T-helper 9 cell (primary cell): ENCODE measurements at places on chromosomes 7 and 10.

DNA sequence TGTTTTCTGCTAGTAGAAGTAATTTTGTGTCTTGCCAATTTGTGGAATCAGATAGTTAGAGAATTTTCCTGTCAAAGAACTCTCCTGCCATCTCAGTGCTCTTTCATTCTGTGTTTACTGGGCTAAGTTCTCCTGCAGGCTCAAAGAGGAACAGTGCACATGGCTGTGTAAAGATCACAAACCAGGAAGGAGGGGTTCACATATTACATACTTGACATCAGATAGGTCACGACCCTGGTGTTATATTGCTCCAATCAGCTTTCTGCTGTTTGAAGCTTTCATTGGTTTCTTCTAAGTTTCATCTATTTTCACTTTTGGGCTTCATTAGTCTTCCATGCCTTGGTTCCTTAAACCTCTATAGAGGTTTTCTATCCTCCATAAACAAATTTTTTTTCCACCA lies 13.5 kb upstream of the ELMO1 start:
- DNase-seq = no peak

DNA sequence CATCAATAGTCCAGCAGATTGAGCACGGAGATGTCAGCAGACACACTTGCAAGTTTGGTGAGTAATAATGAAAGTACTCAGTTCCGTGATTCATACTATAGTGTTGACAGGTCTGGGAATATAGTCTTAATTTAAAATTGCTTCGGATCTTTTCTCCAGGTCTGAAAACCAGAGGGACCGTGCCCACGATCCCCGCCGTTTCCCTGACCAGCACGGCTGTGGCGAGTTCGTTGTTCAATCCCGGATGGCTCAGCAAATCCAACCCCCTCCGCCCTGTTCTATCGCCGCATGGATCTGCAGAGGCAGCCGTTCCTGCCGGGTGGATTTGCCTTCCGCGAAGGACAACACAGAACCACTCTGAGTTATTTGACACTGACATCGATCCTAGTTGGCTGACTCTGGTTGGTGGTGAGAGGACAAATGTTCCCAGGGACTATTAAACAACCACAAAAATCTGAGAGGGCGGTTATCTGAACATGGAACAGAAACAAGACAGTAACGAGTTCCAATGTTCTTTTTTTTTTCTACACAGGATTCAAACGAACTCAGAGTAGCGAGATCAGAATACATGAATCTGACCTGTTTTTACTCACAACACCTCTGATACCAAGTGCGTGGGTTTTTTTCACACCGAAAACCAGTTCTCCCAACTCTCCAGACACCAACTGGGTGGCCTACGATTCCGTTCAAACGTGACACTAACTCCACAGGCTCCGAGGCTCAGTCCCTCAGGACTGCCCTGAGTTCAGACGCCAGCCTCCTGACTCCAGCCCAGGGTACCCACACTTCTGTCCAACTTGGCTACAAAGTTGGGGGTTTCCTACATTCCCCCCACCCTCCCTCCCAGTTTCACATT lies 52.7 kb downstream of the RBM17 start:
- DNase-seq = no peak

GRCh38 chr10:28711776-28712175 lies 34.5 kb downstream of the BAMBI start:
- DNase-seq = no peak

DNA sequence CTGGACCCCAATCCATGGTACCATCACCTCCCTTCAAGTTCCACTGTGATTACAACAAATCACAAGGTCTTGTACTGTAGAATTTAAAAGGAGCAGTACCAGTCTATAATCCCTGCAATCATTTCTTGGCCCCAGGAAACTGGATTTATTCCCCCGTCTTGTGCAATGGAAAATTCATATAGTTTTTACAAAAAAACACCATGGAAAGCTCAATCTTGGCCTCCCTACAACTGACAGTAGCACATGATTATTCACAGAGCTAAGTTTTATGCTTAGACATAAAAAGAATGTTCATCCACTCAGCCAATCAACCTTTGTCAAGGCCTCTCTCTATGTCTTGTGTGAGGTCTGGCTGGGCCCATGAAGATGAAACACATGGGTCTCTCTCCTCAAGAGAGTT lies 10.2 kb downstream of the DGKI start:
- no peak for DNase-seq

GRCh38 chr7:120825576-120825975 lies 32.4 kb downstream of the TSPAN12 start:
- no peak for DNase-seq

DNA sequence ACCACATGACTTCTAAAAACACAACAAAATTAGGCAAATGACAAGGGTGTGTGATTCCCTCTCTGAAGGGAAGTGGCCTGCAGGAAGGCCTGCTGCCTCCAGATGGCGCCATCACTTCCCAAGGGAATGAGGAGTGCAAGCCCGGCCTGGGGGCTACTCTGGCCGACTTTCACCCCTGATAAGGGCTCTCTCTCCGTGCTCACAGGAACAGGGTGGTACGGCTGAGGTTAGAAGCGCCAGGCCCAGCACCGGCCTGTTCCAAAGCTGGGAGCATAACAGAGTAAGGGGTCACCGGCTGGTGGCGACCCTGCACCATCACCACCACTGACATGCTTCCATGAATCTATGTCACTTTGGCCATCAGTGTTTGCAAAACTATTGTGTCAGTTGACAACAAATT lies 13.1 kb downstream of the RBP3 start:
- DNase-seq = no peak

DNA sequence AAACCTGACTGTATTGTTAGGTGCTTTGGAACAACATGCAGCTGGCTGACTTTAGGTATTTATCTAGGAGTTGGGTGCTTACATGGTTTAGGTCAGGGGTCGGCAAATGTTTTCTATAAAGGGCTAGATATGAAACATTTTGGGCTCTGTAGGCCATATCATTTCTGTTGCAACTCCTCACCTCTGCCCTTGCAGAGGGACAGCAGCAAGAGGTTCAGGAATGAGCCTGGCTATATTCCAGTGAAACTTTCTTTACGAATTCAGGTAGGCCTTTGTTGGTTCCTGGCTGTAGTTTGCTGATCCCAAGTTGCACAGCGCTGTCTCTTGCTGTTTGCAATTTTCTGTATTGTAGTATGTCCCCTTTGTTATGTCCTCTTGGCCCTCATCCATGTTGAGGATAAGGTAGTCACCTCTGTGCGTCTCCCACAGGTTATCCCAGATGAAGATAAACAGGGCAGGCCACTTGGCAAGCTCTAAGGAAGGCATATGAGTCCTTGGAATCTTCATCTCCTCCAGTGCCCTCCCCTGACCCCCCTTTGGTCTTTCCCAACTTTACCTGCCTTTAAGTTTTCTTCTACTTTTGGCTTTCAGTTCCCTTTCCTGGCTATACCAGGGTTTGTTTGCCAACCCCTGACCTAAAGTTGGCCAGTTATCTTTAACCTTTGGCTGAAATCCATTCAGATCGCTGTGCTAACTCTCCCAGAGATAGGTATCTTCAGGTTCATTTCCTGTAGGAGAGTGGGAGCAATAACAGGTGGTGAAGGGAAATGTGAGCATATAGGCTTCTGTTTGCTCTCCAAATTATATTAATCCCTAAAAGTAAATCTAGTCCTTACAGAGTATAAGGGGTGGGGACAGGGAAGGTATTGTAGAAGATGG lies 36.1 kb downstream of the SGPL1 start:
- DNase-seq = no peak

DNA sequence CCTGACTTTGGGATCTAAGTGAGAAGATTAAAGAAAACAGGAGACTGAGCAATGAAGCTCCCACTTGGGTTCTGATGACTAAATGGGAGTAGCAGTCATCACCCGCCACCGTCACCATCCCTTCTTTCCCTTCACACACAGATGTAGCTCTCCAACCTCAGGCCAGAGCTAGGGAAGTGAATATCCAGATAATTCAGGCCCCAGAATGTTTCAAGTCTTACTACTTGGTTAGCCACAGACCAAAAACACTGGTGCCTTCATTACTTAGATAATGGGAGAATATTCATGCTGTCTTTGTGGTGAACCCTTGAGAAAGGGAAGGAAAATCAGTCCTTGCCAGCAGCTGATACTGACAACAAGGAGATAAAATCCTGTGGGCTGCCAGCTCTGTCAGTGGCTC lies 100.7 kb downstream of the OSBPL3 start:
- DNase-seq = no peak

GRCh38 chr7:18948521-18948920 lies 168.9 kb downstream of the TWIST1 start:
- DNase-seq = no peak

- DNase-seq = no peak
Observed at GRCh38 chr7:138400400-138400886, 59.6 kb upstream of the TRIM24 start.

GRCh38 chr10:113897693-113898618 lies 43.5 kb downstream of the NHLRC2 start:
- no peak for DNase-seq

GRCh38 chr10:76403912-76404311 lies 972.5 kb downstream of the LRMDA start:
- DNase-seq = no peak

DNA sequence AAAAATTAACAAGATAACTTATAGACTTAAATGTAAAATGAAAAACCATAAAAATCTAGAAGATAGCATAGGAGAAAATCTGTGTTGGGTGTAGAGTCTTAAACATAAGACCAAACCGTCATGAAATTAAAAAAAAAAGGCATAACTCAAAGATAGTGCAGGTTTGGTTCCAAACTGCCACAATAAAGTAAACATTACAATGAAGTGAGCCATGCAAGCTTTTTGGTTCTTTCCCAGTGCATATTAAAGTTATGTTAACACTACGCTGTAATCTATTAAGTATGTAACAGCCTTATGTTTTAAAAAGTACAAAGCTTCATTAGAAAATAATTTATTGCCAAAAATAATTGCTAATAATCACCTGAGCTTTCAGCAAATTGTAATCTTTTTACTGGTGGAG lies 1366.5 kb upstream of the LRRTM3 start:
- no peak for DNase-seq
